ENCODE measurements at places on chromosomes 11 and 22.

DNA sequence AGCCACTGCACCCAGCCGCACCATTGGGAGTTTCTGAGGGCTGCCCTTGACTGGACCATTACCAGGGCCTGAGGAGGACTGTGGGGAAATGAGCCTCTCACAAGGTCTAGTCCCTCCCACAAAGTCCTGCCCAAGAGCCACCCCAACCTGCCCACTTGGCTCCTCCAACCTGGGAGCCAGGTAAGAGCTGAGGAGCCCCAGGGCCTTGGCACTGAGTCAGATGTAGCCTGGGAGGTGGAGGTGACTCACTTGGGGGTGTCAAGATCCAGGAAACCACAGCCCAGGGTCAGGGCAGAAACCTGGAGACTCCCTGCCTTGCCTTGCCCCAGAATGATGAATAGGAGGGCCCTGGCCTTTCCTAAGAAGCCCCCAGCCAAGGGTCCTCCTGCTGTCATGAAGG is 25.8 kb upstream of the P2RY2 start:
- DNase-seq: no peak

- DNase-seq: no peak
Measured at GRCh38 chr22:50236731-50237409, 8.0 kb downstream of the TUBGCP6 start.

DNA sequence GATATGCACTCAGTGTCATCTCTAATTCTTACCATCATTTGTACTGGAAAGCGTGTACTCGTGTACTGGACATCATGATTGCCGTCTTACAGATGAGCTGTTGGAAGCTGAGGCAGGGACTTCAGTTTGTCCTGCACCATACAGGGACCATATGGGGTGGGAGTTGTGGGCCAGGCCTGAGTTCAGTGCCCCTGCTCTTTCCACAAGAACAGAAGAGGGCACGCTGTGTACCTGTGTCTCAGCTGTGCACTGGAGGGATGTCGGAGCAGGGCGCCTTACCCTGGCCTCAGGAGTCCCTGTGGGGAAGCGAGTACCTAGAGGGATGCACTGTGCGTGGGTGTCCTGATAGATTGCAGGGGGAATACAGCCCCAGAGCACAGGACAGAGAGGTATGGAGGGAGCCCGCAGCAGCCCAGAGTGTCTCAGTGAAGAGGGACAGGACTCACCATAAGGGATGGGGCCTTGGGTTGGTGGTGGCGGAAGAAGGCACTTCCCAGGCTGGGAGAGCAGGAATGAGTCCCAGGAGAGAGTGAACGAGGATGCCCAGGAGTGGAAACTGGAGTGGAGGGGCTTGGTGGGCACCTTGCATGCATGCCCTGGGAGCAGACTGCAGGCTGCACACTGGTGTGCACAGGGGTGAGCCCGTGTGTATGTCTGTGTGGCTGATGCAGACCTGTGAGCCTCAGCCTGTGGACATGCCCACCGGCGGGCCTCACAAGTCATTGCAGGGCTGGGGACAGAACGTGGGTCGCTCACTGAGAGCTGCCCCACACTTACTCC is 329.7 kb downstream of the TBC1D22A start:
- no peak for DNase-seq

DNA sequence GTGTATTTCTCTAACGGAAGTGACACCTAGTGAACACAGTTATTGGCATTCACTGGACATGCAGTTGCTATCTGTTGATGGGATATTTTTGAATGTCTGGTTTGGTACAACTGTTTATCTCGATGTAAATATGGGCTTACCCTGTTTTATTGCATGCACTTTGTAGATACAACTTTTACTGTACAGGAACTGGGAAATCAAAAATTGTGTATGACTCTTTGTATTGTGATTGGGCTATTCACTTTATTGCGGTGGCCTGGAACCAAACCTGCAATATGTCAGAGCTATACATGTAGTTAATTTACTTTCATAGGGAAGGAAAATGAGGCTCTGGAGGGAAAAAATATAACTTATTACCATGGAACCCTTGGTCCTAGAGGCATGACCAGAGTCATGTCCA is 380.7 kb upstream of the KIRREL3 start:
- DNase-seq: no peak

GRCh38 chr22:28734393-28734792 is 7.2 kb downstream of the CHEK2 start:
- no peak for DNase-seq

GRCh38 chr22:39658367-39658766 is 87.8 kb downstream of the CACNA1I start:
- no peak for DNase-seq

- DNase-seq: no peak
Measured at GRCh38 chr11:43393765-43394355, 35.1 kb downstream of the TTC17 start.

DNA sequence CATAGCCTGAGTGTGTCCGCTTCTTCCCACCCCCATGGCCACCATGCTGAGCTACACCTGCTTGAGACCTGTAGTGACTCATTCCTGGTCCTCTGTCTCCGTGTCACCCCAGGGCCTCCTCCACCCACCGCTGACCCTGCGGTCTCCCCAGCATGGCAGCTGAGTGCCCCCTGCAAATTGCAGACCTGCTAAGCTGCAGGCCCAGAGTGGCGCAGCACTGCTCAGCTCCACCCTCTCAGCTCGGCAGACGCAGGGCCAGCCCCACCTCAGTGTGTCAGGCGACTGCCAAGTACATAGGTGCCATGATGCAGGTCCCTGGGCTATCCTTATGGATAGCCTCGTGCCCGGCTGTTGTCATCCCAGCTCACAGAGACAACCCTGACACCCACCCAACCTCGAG is 13.1 kb downstream of the MS4A15 start:
- DNase-seq: no peak

DNA sequence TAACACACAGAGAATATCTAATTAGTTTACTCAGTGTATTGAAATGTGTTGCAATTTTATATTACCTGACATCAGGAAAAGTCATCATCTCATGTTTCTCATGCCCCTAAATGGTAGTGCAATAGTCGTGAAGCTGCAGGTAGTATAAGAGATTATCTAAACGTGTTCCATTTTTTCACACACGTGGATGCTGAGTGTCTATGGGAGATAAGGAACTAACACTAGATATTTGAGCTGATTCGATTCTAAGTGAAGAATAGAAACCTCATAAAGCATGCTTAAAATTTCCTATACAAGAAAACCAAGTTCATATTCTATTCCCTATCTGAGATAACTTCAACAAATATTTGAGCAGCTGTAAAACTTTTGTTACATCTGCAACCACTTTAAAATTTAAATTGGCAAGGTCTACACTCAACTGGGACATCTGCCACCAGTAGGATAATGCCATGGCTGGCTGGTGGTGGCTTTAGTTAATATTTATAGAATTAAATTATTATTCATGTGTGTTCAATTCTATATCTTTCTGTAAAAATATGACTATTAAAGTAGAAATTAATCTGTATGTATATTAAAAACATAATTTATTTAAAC is 388.8 kb downstream of the LUZP2 start:
- no peak for DNase-seq

- no peak for DNase-seq
Measured at GRCh38 chr11:3879216-3879966, 23.9 kb downstream of the STIM1 start.

DNA sequence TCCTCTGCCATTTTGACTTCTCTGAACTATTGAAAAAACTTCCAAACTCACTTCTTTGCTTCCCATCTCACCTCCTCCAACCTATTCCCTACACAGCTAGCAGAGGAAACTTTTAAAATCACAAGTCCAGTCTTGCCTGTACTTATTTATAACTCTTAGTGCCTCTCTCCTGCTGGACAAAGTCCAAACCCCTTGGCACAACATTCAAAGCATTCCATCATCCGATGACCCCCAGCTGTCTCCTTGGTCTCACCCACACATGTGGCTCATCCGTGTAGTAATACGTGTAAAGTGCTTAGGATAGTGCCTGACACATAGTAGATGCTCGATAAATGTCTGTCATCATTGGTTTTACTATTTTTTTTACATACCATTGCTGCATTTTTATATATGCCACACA is 101.4 kb downstream of the PARVA start:
- no peak for DNase-seq

GRCh38 chr11:31987118-31988005 is 103.5 kb upstream of the RCN1 start:
- DNase-seq: no peak

DNA sequence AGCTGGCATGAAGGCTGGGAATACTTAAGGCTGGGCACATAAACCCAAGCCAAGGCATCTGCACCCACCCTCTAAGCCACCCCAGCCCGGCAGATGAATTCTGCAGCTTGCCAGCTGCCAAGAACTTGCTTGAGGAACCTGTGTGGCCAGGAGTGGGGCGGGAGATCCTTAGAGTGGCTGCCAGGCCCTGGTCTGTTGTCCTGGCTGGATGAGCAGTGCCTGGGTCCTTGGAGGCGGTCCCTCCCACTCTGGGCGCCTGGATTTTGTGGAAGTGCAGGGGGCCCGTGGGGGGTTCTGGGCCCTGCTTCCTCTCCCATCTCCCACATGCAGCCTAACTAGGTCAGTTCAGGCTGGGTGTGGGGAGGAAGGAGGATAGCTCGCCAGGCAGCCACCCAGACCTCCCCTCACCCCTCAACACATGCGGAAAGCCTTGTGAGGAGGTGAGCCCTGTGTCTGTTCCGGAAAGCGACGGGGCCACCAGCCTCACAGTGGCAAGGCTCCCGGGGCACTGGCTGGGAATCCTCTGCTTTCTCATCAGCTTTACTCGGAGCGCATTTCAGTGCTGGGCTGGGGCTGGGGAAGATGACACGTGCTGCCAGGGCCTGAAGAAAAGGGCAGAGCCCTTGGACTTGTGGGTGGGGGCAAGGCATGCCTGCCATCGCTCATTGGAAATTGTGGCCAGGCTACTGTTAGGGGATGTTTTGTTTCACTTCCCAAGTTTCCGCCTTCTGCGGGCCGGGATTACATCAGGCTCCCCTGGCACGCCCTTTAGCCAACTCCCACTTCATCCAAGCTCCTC is 8.4 kb downstream of the DAGLA start:
- no peak for DNase-seq

Data from T1000 (cell line).